Activated effector memory CD4-positive, alpha-beta T cell treated with anti-CD3 and anti-CD28 coated beads, Interleukin-2, amount 50 U/mL, for 16 hours (primary cell): ENCODE measurements at places on chromosomes 1 and 21.

GRCh38 chr1:52533713-52534112, 19.2 kb downstream of the TUT4 start:
- DNase-seq = no peak

- no peak for DNase-seq
These were observed 49.6 kb downstream of the SLC66A1 start for GRCh38 chr1:19361611-19362147.

- no peak for DNase-seq
These were observed 92.2 kb upstream of the KCTD3 start for GRCh38 chr1:215474940-215475339.

- DNase-seq = peak; percentile 74
These were observed 10.7 kb downstream of the MACF1 start for GRCh38 chr1:39214998-39215873.
